Activated gamma-delta T cell treated with Interleukin-2 at 50 U/mL for 16 hours (primary cell): ENCODE measurements at places on chromosomes 1 and 21.

DNA sequence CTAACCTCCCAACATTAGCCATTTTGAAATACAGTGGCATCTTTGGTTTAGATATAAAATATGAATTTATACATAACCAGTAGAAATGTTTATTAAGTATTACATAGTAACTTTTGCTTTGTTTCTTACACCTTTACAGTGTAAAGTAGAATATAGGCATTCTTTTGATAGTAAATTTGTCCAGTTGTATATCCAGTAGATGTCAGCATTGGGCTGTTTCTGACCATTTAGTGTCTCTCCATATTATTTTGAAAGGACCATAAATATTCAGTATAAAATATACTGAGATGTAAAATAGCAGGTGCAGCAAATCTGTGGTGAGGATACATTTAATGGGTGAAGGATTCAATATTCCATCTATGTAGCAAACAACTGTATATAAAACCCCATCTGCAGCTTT lies 115.8 kb upstream of the ZRANB2 start:
- DNase-seq = no peak

DNA sequence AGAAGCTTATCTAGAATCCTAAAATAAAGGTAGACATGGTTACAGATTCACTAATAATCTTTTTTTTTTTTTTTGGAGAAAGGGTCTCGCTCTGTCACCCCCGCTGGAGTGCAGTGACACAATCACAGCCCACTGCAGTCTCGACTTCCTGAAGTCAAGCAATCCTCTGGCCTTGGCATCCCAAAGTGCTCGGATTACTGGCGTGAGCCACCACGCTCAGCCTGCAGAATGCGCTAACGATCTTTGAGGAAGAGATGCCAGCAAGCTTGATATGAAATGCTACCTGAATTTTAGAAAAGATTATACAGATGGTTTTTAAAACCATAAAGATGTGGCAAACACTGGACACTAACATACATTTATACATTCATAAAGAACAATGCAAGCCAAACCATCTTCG lies 4.1 kb upstream of the GNPAT start:
- no peak for DNase-seq

- no peak for DNase-seq
Observed at GRCh38 chr1:196689001-196689400, 37.2 kb downstream of the CFH start.

DNA sequence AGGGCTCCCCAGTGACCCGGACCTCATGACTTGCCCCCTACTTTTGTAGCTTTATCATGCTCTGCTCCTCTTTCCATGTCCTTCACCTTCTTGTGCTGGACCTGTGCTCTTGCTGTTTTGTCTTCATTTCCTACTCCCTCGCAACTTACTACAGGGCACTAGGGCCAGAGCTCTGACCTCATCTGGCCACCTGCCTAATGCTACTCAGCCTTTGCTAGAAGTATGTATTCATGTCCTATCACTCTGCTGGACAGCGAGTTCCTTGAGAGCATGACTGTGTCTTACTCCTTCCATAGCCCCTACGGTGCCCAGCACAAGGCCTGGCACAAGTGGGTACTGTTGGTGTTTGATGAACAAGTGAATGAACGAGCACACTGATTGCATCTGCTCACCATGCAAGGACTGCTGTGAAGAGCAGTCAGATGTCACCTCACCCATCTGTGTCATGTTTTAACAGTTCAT lies 1.9 kb downstream of the MTFR1L start:
- no peak for DNase-seq
